ENCODE measurements at places on chromosomes 12 and 14.

GRCh38 chr14:30305346-30305745 lies 253.6 kb upstream of the G2E3 start:
- DNase-seq, result no peak

DNA sequence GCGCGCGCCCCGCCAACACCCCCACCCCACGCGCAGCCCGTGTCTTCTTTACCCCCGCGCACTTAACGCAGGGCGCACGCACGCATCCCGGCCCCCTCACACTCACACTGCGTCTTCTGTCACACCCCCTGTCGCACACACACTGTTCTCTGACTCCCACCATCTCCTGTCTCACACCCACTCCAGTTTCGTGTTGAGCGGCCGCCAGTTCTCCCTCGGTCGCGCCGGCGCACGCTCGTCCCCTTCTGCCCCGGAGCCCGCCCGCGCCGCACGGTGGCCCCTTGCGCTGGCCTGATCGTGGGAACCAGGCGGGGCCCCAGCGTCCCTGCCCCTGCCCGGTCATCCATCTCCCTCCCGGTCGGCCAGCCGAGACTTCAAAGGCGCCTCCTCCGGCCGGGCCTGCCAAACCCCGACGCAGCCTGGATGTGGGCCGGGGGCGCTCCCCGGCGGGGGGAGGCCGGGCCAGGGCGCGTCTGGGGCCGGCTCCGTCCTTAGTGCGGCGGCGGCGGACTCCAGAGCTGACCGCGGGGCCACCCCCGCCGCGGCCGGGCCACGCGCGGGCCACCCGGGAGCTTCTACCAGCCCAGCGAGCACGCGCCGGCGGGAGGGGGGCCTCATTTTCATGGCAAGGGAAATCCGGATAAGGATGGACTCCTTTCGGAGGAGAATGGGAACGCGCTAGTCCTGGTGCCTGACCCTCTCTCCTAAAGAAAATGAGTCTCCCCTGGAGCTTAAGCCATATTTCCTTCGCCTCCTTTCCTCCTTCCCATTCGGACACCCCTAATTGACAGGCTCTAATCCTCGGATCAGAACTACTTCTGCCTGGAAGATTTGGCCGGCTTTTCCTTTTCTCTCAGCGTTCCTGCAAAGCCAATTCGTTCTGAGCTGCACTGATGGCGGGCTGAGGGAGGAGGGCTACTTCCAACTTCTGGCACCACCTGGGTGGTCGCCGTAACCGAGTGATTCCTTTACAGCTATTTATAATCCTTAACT lies 82.0 kb upstream of the HMGA2 start:
- DNase-seq, result peak; percentile 13

DNA sequence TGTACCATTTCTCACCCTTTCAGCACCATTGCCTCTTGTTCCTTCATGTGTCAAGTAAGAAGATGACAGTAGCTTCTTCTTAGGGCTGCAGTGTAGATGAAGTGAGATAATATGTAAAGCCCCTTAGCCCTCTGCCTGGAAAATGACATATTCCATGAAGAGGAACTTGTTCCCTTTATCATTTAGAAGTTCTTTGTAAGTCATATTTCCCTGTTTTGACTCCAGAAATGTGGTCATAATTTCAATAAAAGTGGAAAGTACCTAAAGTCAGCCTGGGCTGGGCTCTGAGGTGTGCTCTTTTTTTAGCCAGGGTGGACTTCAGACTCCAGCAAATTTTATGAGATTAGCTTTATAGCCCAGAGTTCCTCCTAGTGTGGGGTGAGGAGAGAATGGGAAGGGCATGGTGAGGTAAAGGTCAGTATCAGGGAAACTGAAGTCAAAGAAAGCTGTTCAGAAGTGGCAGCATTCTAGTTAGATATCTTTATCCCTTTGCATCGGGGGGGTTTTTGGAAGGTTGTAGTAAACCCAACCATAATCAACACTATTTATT lies 92.5 kb downstream of the TMCC3 start:
- DNase-seq, result no peak

- DNase-seq, result no peak
Measured at GRCh38 chr12:4819654-4820053, 90.1 kb upstream of the KCNA1 start.

- no peak for DNase-seq
Measured at GRCh38 chr14:56131865-56132833, 13.9 kb downstream of the PELI2 start.

DNA sequence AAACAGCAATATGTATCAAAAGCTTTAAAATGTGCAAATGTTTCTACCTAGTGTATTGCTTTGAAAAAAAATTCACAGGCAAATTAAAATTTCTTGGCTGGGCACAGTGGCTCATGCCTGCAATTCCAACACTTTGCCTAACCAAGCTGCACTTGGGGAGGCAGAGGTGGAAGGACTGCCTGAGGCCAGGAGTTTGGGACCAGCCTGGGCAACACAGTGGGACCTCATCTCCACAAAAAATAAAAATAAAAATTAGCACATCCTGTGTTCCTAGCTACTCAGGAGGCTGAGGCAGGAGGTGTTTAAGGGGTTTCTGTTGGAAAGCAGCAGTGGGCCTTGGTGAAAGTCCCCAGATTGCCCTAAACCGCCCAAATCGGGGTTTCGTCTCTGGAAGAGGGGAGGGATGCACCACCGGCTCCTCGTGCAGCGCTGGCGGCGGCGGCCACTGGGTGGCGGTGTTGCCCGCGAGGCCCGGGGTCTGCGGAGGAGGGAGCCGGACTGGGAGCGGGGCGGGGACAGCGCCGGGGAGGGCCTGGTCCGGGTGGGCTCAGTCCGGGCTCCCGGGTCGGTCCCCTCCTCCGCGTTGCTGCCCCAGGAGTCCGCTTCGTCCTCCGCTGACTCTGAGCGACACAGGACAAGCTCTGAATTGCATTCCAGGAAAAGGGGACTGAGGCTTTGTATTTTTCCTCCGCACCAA lies 265.6 kb downstream of the AACS start:
- DNase-seq, result peak; percentile 2

- no peak for DNase-seq
Measured at GRCh38 chr12:130588696-130589539, 127.2 kb downstream of the RIMBP2 start.

- DNase-seq, result no peak
Measured at GRCh38 chr12:89213139-89213538, 139.2 kb downstream of the DUSP6 start.

GRCh38 chr12:43103866-43104265 lies 448.1 kb downstream of the ADAMTS20 start:
- DNase-seq, result no peak

DNA sequence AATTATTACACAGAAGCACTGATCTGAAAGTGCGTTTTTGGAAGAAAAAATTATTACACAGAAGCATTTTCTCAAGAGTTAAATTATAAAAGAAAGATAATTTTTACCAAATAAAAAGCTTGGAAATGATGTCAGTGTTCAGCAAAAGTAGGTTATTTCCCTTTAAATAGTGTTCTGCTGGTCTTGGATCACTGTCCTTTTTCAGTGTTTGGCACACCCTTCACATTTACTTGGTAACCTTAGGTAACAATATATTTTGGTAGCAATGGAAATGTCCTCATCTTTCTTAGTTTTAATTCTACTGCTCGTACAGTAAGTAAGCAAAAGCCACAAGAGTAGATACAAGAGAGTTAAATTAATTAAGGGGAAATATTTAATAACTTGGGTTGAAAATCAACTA lies 40.3 kb downstream of the FERMT2 start:
- no peak for DNase-seq

- DNase-seq, result no peak
Measured at GRCh38 chr14:92386165-92386564, 63.2 kb downstream of the SLC24A4 start.

GRCh38 chr12:26939953-26940352 lies 1.7 kb downstream of the FGFR1OP2 start:
- DNase-seq, result no peak

GRCh38 chr12:5417500-5417899 lies 14.4 kb upstream of the NTF3 start:
- no peak for DNase-seq

DNA sequence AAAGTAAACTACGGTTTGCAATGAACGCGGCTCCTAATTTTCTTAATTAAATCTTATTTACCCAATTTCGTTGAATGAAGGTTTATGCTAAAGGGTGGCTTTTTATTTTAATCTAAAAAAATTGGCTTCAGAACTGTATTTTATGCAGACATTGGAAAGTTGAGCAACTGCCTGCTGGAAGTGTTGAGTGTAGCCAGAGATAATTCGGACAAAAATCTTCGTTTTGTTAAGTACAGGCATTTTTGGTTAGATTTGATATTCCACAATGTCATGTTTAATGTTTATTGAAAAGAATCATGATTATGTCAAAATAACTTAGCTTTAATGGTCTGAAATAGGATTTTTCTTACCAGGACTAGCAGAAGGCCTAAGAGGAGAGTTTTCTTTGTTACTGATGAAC lies 875 bp downstream of the IRAK3 start:
- DNase-seq, result no peak
